ENCODE measurements at places on chromosomes 1 and 21. TPM values are rescaled to one million over a fixed set of nuclear protein-coding genes. Genes with fewer than 3 reads are reported as not detected.
A peak's percentile ranks its signal among the peaks of the same experiment; 100 is the strongest.

The OR2AK2 gene
- total RNA-seq = not detected

The NBPF6 gene
- total RNA-seq = not detected

The TMEM240 gene
- total RNA-seq = 7.7 TPM

- DNase-seq = peak; percentile 87
These were observed 9.8 kb downstream of the BARHL2 start for GRCh38 chr1:90707363-90707710.

GRCh38 chr1:104463126-104463697, 713.5 kb downstream of the AMY1C start:
- no peak for DNase-seq

Data from H9 (cell line).